ENCODE measurements at places on chromosomes 4 and X.

GRCh38 chr4:130722361-130722760 is 1626.4 kb downstream of the C4orf33 start:
- no peak for DNase-seq

DNA sequence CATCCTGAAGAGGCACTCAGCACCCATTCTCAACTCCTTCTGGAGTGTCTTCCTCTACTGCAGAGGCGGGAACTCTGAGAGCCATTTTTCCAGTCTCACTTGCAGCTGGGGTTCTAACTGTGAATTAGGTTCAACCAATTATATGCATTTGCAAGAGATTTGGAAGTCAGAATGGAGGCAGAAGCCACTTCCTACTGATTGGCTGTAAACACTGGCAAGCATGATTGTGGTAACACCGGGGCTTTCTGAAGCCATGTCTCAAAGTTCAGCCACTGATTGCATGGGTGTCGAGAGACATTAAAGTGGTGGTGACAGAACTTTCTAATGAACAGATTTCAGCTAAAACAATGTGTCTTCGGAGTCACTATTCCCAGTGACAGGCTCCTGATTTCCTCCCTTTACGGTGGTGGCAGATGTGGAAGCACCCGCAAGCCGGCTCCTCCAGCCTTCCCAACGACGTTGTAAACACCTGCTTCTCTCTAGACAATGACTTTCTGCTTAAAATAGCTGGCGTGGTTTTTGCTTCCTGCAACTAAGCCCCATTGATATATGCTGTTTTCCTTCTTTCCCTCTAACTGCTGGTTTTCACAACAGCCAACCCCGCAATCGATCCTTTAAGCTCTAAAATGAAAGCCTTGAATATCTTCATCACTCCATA is 92.0 kb downstream of the IRF2 start:
- no peak for DNase-seq

DNA sequence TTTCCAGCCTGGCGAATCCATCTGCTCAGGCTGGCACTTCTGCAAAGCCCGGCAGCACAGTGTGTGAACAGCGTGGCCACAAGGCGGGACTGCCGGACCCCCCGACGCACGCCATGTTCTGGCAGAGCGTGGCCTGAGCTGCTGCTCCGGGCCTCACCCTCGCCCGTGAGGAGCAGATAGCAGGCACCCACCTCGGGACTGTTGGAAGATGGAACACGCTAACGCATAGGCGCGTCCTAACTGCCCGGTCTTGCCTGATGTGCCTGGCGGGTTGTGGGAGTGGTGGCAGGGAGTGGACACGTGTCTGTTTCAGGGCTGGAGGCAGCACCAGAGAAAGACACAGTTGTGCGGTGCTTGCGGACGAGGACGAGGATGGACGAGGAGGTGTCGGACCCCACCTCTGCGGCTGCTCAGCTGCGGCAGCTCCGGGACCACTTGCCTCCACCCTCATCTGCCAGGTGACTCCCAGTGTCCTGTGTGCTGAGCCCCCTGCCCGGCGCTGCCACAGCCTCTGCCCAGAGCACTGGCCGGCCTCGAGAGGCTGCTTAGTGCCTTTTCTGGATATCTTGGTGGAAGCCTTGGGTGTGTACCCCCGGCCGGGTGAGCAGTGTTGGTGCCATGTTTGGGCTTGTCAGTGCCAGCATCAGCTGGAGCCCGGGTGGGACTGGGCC is 28.2 kb downstream of the UVSSA start:
- DNase-seq: no peak

GRCh38 chrX:87846956-87847355 is 329.4 kb downstream of the KLHL4 start:
- no peak for DNase-seq

DNA sequence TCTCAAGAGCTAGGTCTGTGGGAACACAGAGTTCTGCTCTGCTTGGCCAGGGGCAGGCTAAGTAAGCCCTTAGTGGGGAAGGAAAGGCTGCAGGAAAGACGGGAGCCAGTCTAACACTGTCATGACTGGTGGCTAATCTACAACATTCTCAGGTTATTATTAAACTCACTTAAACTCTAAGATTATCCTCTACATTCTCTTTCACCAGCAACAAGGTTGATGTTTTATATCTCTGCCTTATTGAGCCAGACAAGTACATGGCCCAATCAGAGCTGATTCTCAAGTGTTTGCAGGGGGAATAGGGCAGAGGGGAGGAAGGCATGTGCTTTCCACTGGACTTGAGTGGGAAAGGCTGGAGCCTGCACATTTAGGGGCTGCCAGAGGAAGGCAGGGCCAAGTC is 50.9 kb upstream of the FAM241A start:
- no peak for DNase-seq

DNA sequence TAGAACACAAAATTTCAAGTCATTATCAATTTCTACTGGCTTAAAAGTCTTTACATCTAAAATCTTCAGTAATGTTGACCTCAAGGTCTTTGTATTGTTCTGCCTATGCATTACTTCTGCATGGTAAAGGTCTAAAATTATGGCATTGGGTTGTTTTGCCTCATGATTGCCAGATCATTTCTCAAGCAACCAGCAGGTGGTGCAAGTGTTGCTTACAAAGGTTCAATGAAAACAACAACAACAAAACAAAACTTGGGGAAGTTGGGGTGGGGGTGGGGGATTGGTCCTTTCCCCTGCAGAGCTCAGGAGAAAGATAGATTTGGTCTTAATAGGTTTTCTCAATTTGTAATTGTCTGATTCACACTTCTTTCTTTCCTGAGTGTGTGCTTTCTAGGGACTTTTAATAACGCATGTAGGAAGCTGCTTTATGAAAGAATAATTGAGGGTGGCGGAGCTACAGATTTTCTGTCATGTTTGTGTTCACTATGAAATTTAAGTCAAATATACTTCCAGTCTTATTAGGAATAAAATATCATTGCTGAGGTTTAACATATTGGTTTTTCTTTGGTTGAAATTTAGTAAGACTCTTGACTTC is 145.1 kb downstream of the COL4A5 start:
- DNase-seq: no peak

DNA sequence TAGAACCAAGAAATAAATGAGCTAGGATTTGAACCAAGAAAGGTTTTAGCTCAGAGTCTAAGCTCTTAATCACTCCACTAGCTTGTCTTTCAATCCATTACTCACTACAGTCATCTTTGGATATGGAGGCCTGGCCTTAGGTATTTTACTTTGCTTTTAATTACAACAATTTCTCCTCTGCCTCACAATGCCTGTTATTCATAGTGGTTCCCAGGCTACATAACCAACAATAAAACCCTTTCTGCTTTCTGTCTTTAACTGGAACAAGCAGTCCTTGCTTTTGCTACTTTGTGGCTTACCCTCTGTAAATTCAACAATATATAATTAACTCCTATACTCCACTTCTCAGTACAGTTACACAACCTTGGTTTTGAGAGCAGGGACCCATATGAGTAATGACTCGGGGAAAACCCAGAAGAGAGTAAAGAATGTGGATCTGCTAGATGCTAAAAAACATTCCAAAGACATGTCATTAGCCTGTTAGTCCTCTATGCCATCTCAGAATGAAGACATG is 94.7 kb upstream of the NAP1L5 start:
- no peak for DNase-seq

DNA sequence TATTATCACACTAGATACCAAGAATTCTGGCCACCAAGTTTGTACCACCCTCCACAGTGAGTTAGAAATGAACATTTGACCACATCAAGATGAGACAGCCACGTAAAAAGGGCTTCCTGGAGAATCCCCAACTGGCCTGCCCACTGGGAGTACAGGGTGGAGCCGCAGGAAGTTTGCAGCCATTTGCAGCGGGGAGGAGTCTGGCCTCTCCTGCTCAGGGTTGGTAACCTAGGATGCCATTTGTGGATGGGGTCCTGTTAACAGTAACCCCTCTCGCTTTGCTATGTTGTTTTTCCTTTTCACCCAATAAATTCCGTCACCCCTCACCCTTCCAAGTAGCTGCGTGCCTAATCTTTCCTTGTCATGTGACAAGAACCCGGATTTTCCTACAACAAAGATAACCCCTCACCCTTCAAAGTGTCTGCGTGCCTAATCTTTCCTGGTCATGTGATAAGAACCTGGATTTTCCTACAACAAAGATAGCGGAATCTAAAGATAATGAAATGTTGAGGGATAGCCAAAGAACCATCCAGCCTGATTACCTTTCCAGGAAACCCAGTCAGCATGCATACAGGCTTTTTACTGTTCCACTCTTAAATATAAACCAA is 245.4 kb downstream of the NAF1 start:
- no peak for DNase-seq

DNA sequence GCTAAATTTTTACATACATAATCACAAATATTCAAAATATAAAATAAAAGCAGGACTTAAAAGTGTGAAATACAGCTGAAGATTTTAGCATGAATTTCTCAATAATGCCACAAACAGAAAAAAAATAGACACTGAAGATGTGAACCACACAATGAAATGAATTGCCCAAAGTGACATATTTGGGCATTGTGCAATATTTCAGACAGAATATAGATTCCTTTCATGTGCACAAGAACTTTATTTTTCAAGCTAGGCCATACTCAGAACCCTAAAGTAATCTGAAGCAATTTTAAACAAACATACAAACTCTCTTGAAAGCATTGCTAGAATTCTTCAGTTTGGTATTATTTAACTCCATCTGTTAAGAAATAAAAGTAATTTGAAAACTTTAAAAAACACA is 764.1 kb downstream of the STIM2 start:
- DNase-seq: no peak

DNA sequence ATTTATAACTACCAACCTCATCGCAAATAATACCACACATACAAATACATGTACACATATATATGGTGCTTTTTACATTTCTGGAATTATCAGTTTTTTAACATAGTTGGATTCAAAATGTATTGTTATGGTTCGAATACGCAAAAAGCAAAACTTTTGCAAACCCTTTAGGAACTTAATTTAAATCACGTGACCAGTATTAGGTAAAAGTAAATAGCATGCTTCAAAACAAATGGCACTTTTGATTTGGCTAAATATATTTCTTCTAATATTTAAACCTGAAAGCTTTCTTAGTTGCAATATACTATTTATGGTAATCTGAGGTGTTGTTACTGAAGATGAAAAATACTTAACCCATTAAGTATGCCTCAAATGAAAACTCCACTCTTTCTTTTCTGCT is 341.4 kb downstream of the C4orf33 start:
- DNase-seq: no peak

- no peak for DNase-seq
These were observed 200.2 kb upstream of the UGT8 start for GRCh38 chr4:114398410-114398809.

GRCh38 chr4:83212041-83212851 is 72.4 kb downstream of the COQ2 start:
- DNase-seq: no peak

DNA sequence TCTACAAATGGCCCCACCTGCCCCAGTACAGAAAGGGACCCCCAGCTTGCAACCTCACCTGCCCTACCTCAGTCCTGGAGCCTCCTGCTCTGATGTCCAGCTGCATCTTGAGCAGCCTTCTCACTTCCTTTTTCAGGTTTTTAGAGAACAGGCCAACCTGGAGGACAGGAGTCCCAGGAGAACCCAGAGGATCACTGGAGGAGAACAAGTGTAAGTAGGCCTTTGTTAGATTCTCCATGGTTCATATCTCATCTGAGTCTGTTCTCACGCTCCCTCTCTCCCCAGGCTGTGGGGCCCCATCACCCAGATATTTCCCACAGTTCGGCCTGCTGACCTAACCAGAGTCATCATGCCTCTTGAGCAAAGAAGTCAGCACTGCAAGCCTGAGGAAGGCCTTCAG is 3.6 kb downstream of the MAGEA11 start:
- no peak for DNase-seq

- no peak for DNase-seq
These were observed 703 bp downstream of the KCNIP4 start for GRCh38 chr4:21947791-21948346.

- DNase-seq: peak; percentile 31
These were observed 367.2 kb downstream of the BMPR1B start for GRCh38 chr4:95124906-95125504.

All from NCI-H2171 (cell line).